Type B pancreatic cell (in vitro differentiated cells): ENCODE measurements at places on chromosomes 12 and 14. TPM values are rescaled to one million over a fixed set of nuclear protein-coding genes. Genes with fewer than 3 reads are reported as not detected.

RAD51B gene
- total RNA-seq: 23.6 and 27.3 TPM in 2 replicates

DNA sequence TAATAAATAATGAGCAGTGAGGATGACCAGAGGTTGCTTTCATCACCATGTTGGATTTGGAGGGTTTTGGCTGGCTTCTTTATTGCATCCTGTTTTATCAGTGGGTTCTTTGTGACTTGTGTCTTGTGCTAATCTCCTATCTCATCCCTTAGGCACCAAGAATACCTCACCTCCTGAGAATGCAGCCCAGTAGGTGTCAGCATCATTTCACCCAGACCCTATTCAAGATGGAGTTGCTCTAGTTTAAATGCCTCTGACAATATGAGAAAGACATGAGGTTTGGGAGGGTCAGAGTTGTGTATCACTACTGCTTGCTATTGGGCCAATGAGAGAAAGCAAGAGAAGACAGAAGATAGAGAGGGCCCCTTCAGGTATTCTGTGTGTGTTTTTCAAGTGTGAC, 592.2 kb downstream of the ETNK1 start:
- no peak overlapping the region for H3K27ac ChIP-seq
- H3K36me3 ChIP-seq: peaks cover 11% of the 10 kb centered on the region
- H3K4me1 ChIP-seq: peaks cover 4% of the 10 kb centered on the region
- peaks cover 10% of the 10 kb centered on the region for H3K27me3 ChIP-seq
- no peak for DNase-seq

ESR2 gene
- total RNA-seq: 0.19 and 0.53 TPM in 2 replicates

NRIP2 gene
- total RNA-seq: 1.2 TPM in 1 of 2 replicates, not detected in the other

DNA sequence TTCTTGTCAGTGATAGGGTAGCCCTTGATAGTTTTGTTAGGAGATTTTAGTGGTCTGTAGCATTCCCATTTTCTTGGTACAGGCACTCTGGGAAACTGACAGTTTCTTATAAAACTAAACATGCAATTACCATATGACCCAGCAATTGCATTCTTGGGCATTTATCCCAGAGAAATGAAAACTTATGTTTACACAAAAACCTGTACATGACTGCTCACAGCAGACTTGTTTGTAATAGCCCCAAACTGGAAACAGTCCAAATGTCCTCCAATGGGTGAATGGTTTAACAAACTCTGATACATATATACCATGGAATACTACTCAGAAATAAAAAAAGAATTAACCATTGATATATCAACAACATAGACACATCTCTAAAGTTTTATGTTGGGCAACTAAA, 75.5 kb downstream of the BORCS5 start:
- peaks cover 13% of the 10 kb centered on the region for H3K4me1 ChIP-seq
- H3K36me3 ChIP-seq: peaks cover 11% of the 10 kb centered on the region
- H3K4me3 ChIP-seq: no peak overlapping the region
- no peaks in the 10 kb centered on the region for H3K27me3 ChIP-seq
- DNase-seq: no peak

- H3K27me3 ChIP-seq: peaks cover 8% of the 10 kb centered on the region
- no peak overlapping the region for H3K27ac ChIP-seq
- H3K36me3 ChIP-seq: peaks cover 7% of the 10 kb centered on the region
- no peak overlapping the region for H3K4me3 ChIP-seq
Observed at GRCh38 chr14:95313707-95314106, 6.0 kb downstream of the CLMN start.
